Neural crest cell (in vitro differentiated cells): ENCODE measurements at places on chromosomes 12 and 14. TPM values are rescaled to one million over a fixed set of nuclear protein-coding genes. Genes with fewer than 3 reads are reported as not detected.

The BATF gene
- not detected in 2 replicates for total RNA-seq

The LBHD2 gene
- not detected in 2 replicates for total RNA-seq

The PRKD1 gene
- 12.4 and 13.5 TPM in 2 replicates for total RNA-seq

The MGAT4C gene
- total RNA-seq = under 0.01 and 0.07 TPM in 2 replicates

The ITGA7 gene
- 57.9 and 63.7 TPM in 2 replicates for total RNA-seq

The ACVRL1 gene
- total RNA-seq = 0.14 and 0.49 TPM in 2 replicates

The RTL1 gene
- total RNA-seq = 0.09 and 0.18 TPM in 2 replicates

The KCNMB4 gene
- total RNA-seq = 6.1 and 6.9 TPM in 2 replicates

The ALDH2 gene
- 62.8 and 65.9 TPM in 2 replicates for total RNA-seq

The MED13L gene
- total RNA-seq = 89.0 and 90.1 TPM in 2 replicates

The BMP4 gene
- 1.1 and 1.3 TPM in 2 replicates for total RNA-seq

The INSM2 gene
- 0.09 TPM in 1 of 2 replicates, not detected in the other for total RNA-seq

The HOXC10 gene
- total RNA-seq = 1.8 TPM in 2 replicates

The CD69 gene
- total RNA-seq = not detected in 2 replicates

The CPM gene
- not detected in 2 replicates for total RNA-seq

GRCh38 chr12:9925705-9926393 is 6.3 kb downstream of the CLEC2A start:
- no peak overlapping the region for H3K27ac ChIP-seq
- no peaks in the 10 kb centered on the region for H3K36me3 ChIP-seq
- no peak for DNase-seq
- H3K4me3 ChIP-seq = no peak overlapping the region
- no peaks in the 10 kb centered on the region for H3K27me3 ChIP-seq

- H3K27me3 ChIP-seq = no peaks in the 10 kb centered on the region
- peaks cover 13% of the 10 kb centered on the region for H3K4me1 ChIP-seq
- H3K27ac ChIP-seq = peak overlapping the region; percentile 47
- H3K4me3 ChIP-seq = no peak overlapping the region
- no peak for DNase-seq
Observed at GRCh38 chr12:94426049-94426448, 33.6 kb downstream of the CEP83 start.

DNA sequence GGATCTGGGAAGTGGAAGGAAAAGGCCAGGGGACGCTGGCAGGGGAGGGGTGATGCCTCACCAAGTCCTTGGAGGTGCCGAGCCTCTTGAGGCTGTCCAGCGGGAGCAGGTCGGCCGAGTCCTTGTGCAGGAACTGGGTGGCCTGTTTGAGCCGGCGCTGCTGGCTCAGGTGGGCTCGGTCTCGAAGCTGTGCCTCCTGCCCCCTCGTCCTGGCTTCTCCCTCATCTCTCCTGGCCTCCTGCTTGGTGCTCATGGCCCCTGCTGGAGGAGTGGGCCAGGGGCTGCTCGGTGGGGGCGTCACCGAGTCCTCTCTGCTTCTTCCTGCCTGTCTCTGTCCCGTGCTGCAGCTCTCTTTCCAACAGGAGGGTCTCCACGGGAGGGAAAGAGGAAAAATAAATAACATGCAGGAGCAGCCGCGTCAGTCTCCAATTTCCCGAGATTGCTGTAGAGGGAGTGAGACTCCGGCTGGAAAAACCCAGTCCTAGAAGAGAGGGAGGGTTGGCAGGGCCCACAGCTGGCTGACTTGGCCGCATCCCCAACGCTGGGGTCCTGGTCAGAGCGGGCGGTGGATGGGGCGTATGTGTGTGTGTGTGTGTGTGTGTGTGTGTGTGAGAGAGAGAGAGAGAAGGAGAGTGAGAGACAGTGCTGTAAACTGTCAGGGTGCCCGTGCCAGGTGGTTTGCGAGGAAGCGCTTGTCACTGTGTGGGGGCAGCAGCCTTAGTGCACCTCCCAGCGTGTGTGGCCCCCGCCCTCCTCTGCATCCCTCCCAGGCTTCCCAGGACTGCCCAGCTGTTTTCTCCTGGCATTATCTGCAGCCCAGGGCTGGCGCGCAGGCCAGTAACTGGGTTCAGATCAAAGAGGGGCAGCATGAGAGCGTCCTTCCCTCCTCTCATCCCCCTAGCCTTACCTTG is at the start of gene NRIP2:
TSS of gene NRIP2 (minus strand) at position 455 of the 911 bp plus-strand sequence. CDS start at position 403, 52 bp downstream.
- H3K27me3 ChIP-seq = peaks cover 4% of the 10 kb centered on the region
- peaks cover 15% of the 10 kb centered on the region for H3K36me3 ChIP-seq
- peaks cover 13% of the 10 kb centered on the region for H3K4me1 ChIP-seq
- no peak within 1 kb of the TSS for H3K27ac ChIP-seq

- peak overlapping the region; percentile 57 for H3K4me3 ChIP-seq
- no peaks in the 10 kb centered on the region for H3K27me3 ChIP-seq
- H3K36me3 ChIP-seq = peaks cover 19% of the 10 kb centered on the region
- no peak for DNase-seq
- H3K27ac ChIP-seq = peak overlapping the region; percentile 35
Observed at GRCh38 chr12:44775901-44776300, 100.2 kb downstream of the NELL2 start.

DNA sequence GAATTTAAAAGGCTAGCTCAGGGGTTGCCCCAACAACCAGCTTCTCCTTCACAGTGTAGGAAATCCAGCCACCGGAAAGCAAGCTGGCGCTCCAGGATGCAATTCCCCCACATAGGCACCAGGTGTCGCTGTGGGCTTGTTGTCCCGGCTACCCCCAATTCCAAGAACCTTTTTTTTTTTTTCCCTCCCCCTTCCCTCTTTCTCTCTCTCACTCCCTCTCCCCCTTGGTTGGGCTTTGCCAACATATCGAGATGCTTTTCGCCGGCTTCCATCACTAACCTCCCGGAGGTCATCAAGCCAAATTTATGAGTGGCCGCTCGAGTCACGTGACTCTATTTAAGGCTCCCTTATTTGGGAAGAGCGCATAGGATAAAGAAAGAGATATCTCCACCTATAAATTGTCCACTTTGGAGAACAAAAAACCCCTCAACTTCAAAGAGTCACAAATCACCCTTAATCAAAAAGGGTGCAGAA is at the start of gene HOXC5:
TSS of gene HOXC5 (plus strand) at position 424 of the 474 bp plus-strand sequence. CDS start 73 bp downstream, outside the sequence.
- peak within 1 kb of the TSS; percentile 73 for H3K27ac ChIP-seq
- no peaks in the 10 kb centered on the region for H3K4me1 ChIP-seq
- H3K27me3 ChIP-seq = peaks cover 97% of the 10 kb centered on the region
- H3K36me3 ChIP-seq = peaks cover 6% of the 10 kb centered on the region
- DNase-seq = peak; percentile 81

- no peaks in the 10 kb centered on the region for H3K27me3 ChIP-seq
- H3K4me1 ChIP-seq = peaks cover 41% of the 10 kb centered on the region
- DNase-seq = peak; percentile 32
- H3K27ac ChIP-seq = no peak overlapping the region
- H3K4me3 ChIP-seq = peak overlapping the region; percentile 96
Observed at GRCh38 chr12:45730084-45730347, 510 bp downstream of the ARID2 start.

DNA sequence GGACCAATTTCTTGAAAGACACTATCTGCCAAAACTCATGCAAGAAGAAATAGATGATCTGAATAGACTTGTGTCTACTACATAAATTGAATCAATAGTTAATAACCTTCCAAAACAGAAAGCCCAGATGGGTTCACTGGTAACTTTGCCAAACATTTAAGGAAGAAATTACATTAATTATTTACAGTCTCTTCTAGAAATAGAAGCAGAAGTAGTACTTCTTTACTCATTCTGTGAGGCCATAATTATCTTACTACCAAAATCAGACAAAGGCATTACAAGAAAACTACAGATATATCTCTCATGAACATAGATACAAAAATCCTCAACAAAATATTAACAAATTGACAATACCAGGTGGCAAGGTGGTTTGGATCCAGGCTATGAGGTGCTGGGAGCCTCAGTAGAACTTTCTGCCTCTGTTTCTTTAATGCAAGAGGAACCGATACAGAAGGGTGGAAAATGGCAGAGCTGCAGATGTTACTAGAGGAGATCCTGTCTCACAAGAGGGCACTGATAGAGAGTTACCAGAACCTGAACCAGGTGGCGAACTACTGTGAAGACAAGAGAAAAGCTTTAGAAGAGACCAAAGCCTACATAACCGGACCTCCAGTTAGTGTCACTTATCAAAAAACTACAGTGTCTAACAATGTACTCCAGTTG is 33.7 kb upstream of the KTN1 start:
- DNase-seq = no peak
- H3K4me3 ChIP-seq = no peak overlapping the region
- no peaks in the 10 kb centered on the region for H3K4me1 ChIP-seq
- no peak overlapping the region for H3K27ac ChIP-seq
- peaks cover 2% of the 10 kb centered on the region for H3K36me3 ChIP-seq

- H3K27me3 ChIP-seq = peaks cover 14% of the 10 kb centered on the region
- H3K27ac ChIP-seq = no peak overlapping the region
Observed at GRCh38 chr14:70803321-70804310, 5.7 kb downstream of the MAP3K9 start.

GRCh38 chr12:104575442-104576186 is 118.9 kb downstream of the CHST11 start:
- H3K4me1 ChIP-seq = peaks cover 19% of the 10 kb centered on the region
- H3K4me3 ChIP-seq = no peak overlapping the region
- no peak for DNase-seq
- peak overlapping the region; percentile 43 for H3K27ac ChIP-seq
- peaks cover 8% of the 10 kb centered on the region for H3K36me3 ChIP-seq

DNA sequence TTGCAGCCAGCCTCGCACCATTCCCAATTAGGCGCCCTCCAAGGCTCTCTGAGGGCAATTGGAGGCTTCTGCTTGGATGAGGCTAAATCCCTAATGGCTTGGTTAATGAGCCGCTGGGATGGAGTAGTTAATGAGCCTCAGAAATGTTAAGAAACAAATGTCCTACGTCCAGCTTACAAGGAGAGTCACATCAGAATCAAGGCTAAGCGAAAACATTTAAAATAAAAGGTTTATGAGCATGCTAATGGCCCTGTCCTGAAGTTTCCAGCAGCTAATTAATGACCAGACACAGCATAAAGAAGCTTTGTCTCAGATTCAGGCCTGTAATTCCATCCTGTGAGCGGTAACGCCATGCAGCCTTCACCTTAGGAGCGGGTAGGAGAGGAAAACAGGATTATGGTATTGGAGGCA is 200.7 kb upstream of the BCL2L14 start:
- H3K4me1 ChIP-seq = no peaks in the 10 kb centered on the region
- H3K27me3 ChIP-seq = no peaks in the 10 kb centered on the region
- no peak for DNase-seq
- H3K27ac ChIP-seq = peak overlapping the region; percentile 57

DNA sequence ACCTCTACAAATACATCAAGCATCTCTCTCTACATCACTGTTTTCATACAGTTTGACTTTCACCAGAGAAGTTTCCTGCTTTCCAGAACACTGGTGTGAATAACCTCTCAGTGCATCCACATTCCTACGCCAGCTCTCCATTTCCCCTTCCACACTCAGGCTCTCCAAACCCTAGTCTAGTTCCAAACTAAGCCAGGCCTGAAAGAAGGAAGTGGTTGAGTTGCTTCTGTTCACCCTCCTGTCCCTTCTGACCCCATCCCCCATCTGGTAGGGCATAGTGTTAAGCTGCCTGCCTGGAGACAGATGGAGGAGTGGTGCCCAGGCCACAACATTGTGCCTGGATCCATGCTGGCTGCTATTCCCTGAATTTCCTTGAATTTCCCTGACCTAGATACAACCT is 132.4 kb downstream of the GPR65 start:
- H3K4me3 ChIP-seq = no peak overlapping the region
- peaks cover 12% of the 10 kb centered on the region for H3K27me3 ChIP-seq

GRCh38 chr12:5588176-5588575 is 156.3 kb downstream of the NTF3 start:
- H3K4me3 ChIP-seq = no peak overlapping the region
- no peaks in the 10 kb centered on the region for H3K36me3 ChIP-seq
- peak overlapping the region; percentile 36 for H3K27ac ChIP-seq
- H3K4me1 ChIP-seq = peaks cover 10% of the 10 kb centered on the region
- H3K27me3 ChIP-seq = no peaks in the 10 kb centered on the region
- DNase-seq = no peak

- no peaks in the 10 kb centered on the region for H3K27me3 ChIP-seq
- H3K4me3 ChIP-seq = no peak overlapping the region
- no peak overlapping the region for H3K27ac ChIP-seq
- DNase-seq = no peak
Observed at GRCh38 chr14:86790408-86791364, 1202.3 kb downstream of the GALC start.

DNA sequence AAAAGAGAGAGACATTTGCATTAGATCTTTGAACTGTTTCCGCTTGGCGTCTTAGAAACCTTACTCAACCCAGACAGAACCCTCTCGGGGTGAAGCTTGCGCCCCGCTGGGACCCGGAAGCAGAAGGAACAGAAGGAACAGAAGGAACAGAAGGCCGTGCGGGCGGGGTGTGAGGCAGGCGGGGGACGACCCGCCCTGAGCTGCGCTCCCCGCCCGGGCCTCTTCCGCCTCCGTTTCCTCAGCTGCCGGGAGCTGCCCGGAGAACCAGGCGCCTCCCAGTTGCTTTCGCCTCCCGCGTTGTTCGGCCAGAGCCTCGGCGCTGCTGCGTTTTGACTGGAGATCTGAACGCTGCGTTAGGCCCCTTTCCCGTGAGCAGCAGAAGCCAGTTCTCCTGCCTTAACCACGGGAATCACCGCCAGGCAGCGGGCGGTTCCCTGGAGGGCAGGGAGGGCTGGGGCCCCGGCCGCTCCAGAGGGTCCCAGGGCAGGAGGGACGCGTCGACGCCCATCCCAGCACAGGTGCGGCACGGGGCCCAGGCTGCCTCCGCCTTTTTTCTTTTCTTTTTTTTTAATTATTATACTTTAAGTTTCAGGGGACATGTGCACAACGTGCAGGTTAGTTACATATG is 19.3 kb upstream of the MMP17 start:
- DNase-seq = no peak
- H3K4me1 ChIP-seq = peaks cover 3% of the 10 kb centered on the region
- no peak overlapping the region for H3K4me3 ChIP-seq

GRCh38 chr14:104224131-104224505 is 85.7 kb downstream of the KIF26A start:
- DNase-seq = no peak
- no peaks in the 10 kb centered on the region for H3K27me3 ChIP-seq
- peaks cover 4% of the 10 kb centered on the region for H3K36me3 ChIP-seq
- H3K4me3 ChIP-seq = no peak overlapping the region
- no peak overlapping the region for H3K27ac ChIP-seq
- peaks cover 19% of the 10 kb centered on the region for H3K4me1 ChIP-seq

- DNase-seq = no peak
- peaks cover 3% of the 10 kb centered on the region for H3K36me3 ChIP-seq
- H3K27me3 ChIP-seq = no peaks in the 10 kb centered on the region
- H3K4me3 ChIP-seq = peak overlapping the region; percentile 52
- H3K4me1 ChIP-seq = peaks cover 85% of the 10 kb centered on the region
Observed at GRCh38 chr14:68569970-68570409, 222.9 kb downstream of the ZFP36L1 start.

DNA sequence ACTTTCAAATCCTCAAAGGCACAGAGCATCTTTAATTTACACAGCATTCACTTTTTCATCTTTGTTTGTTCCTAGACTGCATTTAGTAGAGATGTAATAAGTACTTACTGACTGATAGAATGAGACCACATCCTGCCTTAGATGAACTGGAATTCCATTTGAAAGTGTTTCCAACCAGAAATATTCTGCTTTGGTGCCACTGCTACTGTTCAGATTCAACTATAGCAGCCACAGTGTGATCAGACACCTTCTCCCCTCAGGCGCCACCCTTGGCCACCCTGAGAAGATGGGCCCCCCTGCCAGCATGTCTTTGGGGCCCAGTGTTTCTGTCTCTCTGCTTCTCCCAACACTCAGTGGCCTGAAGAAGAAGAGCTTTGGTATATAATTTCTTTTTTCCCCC is 449.1 kb downstream of the RAD51B start:
- no peaks in the 10 kb centered on the region for H3K27me3 ChIP-seq
- no peaks in the 10 kb centered on the region for H3K36me3 ChIP-seq
- DNase-seq = no peak
- peaks cover 34% of the 10 kb centered on the region for H3K4me1 ChIP-seq
- peak overlapping the region; percentile 44 for H3K27ac ChIP-seq

- DNase-seq = no peak
- no peak overlapping the region for H3K4me3 ChIP-seq
- H3K36me3 ChIP-seq = no peaks in the 10 kb centered on the region
- H3K4me1 ChIP-seq = no peaks in the 10 kb centered on the region
- H3K27ac ChIP-seq = no peak overlapping the region
Observed at GRCh38 chr12:39830171-39830570, 210.6 kb upstream of the ABCD2 start.
